Cerebellar nuclear complex (tissue), 1 donor: ENCODE measurements at places on chromosomes 11 and 22.

DNA sequence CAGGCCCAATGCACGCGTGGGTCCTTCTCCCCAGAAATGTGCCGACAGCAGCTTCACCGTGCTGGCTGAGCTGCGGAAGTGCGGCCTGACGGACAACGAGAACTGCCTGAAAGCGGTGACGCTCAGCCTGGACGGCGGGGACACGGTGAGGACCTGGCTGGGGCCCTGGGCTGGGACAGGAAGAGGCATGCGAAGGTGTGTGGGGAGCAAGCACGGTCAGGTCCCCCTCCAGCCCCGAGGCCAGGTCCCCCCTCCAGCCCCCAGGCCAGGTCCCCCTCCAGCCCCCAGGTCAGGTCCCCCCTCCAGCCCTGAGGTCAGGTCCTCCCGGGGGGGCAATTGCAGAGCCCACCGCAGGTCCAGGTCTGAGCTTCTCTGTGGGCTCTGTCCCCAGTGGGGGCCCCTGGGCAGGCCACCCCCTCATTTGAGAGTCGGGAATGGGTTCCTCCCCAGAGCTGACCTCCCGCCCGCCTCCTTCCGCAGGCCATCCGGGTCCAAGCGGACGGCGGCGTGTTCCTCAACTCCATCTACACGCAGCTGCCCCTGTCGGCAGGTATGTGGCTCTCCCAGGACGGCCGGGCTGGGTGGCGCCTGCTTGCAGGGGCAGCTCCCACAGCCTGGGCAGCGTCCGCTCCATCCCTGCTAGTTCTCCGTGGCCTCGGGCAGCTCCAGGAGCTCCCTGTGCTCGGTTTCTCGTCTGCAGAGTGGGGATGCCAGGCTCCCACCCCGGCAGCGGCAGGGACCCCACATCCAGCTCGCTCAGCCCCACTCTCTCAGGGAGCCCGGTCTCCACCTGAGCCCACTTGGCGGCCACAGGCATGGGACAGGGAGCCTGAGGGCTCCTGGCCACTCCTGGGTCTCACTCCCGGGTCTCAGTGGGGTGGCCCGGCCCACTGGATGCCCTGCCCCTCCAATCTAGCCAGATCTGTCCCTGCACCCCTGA, 7.9 kb downstream of the MUC5B start:
- no peak for DNase-seq

- no peak for DNase-seq
Observed at GRCh38 chr11:11866203-11866602, 24.4 kb downstream of the USP47 start.

- no peak for DNase-seq
Observed at GRCh38 chr11:68947151-68947550, 33.6 kb downstream of the MRGPRD start.

DNA sequence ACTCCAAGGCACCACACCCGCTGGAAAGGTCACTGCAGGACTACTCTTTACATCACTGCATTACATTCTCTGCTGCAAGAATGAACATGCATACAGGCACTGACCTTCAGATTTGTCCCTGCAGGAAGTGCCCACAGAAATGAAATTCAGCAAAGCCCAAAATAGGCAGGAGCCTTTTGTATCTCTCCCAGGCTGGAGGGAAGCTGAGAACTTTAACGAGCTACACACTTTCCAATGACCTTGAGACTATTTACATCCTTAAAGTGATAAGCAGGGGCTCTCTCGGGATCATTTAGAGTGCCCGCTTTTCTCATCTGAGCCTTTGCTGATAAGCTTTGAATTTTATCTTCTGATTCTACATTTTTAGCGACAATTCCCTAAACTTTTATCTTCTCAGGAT, 12.5 kb downstream of the FEZ1 start:
- DNase-seq = no peak

- DNase-seq = no peak
Observed at GRCh38 chr11:135075740-135076139, 663.7 kb upstream of the B3GAT1 start.

- no peak for DNase-seq
Observed at GRCh38 chr11:110113505-110113904, 20.3 kb downstream of the ZC3H12C start.

GRCh38 chr11:119028346-119029068, 2.2 kb downstream of the SLC37A4 start:
- no peak for DNase-seq

DNA sequence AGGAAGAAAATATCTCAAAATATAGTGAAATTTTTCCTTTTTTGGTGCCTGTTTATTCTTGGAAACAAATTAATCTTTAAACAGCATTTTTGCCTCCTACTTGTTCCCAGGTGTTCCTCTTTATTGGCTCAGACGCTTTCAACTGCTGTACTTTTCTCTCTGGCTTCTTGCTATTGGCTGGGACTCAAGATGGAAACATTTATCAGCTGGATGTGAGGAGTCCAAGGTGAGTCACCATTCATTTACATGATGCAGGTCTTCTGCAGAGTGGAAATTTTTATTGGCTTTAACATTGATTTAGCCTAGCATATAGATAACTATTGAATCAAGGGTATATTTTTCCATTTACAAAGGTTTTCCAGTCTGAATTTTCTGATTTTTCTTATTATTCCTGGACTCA, 34.4 kb upstream of the DNAJB13 start:
- DNase-seq = no peak

DNA sequence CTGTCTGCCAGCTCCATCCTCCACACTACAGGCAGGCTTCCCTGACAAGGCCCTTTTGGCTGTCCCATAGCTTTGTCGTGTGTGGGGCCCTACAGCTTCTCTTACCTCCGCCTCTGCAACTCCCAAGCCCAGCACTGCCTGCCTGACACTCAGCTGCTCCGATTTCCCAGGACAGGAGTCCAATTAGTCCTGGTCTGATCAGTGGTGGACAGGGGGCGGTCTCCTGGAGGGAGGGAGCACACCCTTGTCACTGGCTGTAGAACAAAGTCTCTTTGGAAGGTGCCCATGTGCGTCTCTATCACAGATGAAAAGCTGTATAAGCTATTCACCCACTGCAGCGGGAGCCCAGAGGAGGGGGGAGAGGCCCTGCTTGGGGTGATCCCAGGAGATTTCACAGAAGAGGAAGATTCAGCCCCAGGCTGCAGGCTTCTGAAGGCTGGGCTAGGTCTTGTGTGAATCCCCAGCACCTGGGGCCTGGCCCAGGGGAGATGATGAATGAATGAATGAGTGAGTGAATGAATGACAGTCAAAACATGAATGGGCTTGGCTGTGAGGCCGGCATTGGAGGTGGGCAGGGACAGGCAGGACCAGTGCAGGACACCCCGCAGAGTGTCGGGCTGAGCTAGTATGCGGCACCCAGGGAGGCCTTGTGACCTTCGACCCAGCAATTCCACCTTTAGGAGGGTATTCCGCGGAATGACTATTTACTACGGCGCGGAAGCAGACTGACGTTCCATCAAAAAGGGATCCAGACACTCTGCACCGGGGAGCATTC, 142.4 kb downstream of the CACNA1I start:
- DNase-seq = no peak

DNA sequence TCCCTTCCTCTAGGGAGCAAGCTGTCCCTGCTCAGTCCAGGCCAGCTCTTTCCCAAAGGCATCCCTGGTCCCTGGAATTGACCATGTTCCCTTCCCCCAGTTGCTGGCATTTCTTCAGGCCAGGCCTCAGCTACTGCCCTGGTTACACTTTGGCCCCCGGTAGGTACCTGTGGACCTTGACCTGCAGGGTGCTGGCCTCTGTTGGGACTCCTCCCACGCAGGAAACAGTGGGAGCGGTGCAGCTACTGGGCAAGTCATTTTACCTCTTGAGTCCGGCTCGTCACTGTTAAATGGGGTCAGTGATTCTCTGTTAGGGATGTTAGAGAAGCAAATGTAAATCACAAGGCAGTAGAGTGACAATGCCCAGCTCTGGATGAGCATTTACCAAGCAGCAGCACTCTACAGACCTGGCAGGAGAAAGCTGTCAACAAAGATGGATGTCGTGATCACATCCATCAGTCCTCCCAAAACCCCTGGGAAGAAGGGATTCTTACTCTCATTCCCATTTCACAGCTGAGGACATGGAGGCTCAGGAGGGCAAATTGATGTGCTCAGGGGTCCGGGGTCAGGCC, 16.9 kb downstream of the MYO7A start:
- DNase-seq = no peak

- no peak for DNase-seq
Observed at GRCh38 chr11:71437879-71438278, 10.3 kb downstream of the DHCR7 start.

DNA sequence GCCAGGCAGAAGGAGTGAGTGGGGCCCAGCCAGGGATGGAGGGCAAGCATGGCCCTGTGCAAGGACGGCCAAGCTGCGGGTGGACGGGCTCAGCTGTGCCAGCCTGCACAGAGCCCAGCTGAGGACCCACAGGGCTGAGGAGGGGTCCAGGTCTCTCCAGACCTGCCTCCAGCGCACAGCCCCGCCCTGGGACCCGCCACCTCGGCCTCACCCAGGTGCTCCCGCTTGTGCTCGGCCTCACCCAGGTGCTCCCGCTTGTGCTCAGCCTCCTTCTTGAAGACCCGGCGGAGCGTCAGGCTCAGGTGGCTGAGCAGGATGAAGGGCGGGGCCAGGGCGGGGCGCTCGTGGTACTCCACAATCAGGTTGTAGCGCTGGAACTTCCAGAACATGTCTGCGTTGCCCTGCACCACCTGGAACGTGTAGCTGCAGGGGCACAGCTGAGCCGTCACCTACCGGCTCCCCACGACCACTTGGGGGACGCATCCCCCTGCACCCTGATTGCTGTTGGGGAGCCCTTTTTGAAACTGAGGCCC, 6.4 kb downstream of the TSSC4 start:
- no peak for DNase-seq

DNA sequence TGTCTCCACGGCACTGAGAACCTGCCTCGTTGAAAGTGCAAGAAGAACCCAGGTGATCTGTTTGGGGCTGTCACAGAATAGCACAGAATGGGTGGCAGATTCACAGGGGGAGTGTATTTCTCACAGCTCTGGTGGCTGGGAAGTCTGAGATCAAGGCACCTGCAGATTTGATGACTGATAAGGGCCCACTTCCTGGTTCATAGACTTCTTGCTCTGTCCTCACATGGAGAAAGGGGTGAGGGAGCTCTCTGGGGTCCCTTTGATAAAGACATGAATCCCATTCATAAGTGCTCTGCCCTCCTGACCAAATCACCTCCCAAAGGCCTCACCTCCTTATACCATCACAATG, 198.5 kb upstream of the SORL1-AS1 start:
- DNase-seq = no peak

- no peak for DNase-seq
Observed at GRCh38 chr11:98772893-98773292, 247.9 kb upstream of the CNTN5 start.

GRCh38 chr22:30420347-30421125, 5.0 kb upstream of the MTFP1 start:
- DNase-seq = no peak

- no peak for DNase-seq
Observed at GRCh38 chr22:31646186-31647019, 15.6 kb downstream of the PISD start.

GRCh38 chr11:129999407-129999806, 3.2 kb downstream of the PRDM10 start:
- no peak for DNase-seq

- no peak for DNase-seq
Observed at GRCh38 chr11:82754410-82754809, 20.7 kb upstream of the FAM181B start.

DNA sequence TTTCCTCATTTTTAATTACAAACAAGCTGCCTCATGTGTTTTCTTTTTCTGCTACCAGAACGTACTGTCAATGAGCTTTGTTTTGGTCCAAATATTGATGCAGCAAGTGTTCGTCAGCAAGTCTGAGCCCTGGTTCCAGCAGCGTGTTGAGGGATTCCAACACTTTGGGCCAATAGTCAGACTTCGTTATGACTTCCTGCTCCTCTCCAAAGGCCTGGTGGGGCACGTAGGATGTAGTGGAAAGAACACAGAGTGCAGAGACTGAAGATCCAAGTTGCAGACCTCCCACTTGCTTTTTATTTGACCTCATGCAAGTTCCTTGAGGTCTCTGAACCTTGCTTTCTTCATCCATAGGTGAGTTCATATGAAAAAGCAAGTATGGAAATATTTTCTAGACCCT, 138.2 kb downstream of the BBOX1 start:
- no peak for DNase-seq
